ENCODE measurements at places on chromosomes 1 and 21.

- H3K36me3 ChIP-seq = no peaks in the 10 kb centered on the region
- no peak overlapping the region for H3K27ac ChIP-seq
- no peak overlapping the region for H3K4me3 ChIP-seq
- DNase-seq = no peak
Observed at GRCh38 chr21:33668180-33668579, 25.9 kb downstream of the ITSN1 start.

DNA sequence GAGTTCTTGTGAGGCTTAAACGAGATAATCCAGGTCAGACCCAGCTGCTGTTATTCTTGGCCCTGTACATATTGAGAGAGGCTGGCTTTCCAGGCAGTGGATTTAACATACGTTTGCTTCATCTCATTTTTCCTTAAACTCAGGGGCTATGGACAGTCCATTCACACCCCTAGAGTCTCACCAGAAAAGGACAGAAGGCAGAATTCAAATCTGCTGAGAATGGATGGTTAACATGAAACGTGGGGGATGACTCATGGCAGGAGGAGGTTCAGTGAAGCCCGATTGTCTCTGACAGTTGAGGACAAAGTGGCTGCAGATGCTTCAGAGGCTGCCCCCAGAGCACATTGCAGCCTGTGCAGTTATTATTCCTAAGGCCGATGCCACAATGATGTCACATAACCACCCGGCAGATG is 39.5 kb downstream of the TGFB2 start:
- H3K27ac ChIP-seq = no peak overlapping the region
- H3K36me3 ChIP-seq = no peaks in the 10 kb centered on the region
- H3K4me3 ChIP-seq = no peak overlapping the region
- DNase-seq = no peak
- H3K27me3 ChIP-seq = peaks cover 49% of the 10 kb centered on the region

- H3K27ac ChIP-seq = peak overlapping the region; percentile 4
- peak overlapping the region; percentile 53 for H3K4me3 ChIP-seq
Observed at GRCh38 chr1:9238550-9238949, 4.0 kb downstream of the H6PD start.

- H3K36me3 ChIP-seq = no peaks in the 10 kb centered on the region
- H3K4me3 ChIP-seq = no peak overlapping the region
- peaks cover 12% of the 10 kb centered on the region for H3K27me3 ChIP-seq
Observed at GRCh38 chr1:84918726-84919336, 25.8 kb upstream of the LPAR3 start.

GRCh38 chr1:220655961-220656740 is 34.0 kb upstream of the C1orf115 start:
- no peak for DNase-seq
- H3K27ac ChIP-seq = no peak overlapping the region
- H3K27me3 ChIP-seq = peaks cover 1% of the 10 kb centered on the region
- no peak overlapping the region for H3K4me3 ChIP-seq

DNA sequence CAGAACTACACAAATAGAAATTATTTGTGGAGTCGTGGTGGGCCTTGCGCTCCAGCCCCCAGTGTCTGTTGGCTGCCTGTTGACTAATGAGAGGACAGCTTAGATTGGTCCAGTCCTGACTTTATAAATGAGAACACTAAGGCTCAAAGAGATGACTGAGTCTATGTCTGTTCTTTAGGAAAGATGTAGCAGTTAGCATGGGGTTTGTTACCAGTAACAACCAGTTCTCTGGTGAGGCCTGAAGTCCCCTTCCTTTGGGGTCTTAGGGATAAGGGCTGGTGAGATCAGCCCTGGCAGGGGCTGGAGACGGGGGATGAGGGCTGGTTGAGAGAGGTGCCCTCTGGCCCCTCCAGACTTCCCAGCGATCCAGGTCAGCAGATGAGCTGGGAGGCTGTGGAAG is 9.1 kb downstream of the TOR3A start:
- no peak overlapping the region for H3K4me3 ChIP-seq
- H3K27me3 ChIP-seq = no peaks in the 10 kb centered on the region
- peaks cover 49% of the 10 kb centered on the region for H3K36me3 ChIP-seq
- H3K4me1 ChIP-seq = peaks cover 3% of the 10 kb centered on the region
- peak overlapping the region; percentile 43 for H3K27ac ChIP-seq

DNA sequence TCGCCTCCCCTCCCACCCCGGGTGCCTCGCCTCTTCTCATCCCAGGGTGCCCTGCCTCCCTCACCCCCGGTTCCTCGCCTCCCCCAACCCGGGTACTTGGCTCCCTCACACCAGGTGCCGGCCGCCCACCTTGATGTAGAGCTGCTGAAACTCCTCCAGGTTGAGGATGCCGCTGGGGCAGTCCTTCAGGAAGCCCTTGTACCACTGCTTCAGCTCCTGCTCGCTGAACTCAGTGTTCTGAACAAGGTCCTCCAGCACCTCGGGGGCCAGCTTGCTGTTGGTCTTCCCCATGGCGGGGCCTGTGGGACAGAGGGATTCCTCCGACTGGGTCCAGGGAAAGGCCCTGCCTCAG is 6.9 kb downstream of the HPCAL4 start:
- no peaks in the 10 kb centered on the region for H3K36me3 ChIP-seq
- H3K4me1 ChIP-seq = peaks cover 12% of the 10 kb centered on the region
- H3K27ac ChIP-seq = no peak overlapping the region
- no peak overlapping the region for H3K4me3 ChIP-seq
- DNase-seq = no peak
